Caki2 (cell line): ENCODE measurements at places on chromosomes 2 and 18.

DNA sequence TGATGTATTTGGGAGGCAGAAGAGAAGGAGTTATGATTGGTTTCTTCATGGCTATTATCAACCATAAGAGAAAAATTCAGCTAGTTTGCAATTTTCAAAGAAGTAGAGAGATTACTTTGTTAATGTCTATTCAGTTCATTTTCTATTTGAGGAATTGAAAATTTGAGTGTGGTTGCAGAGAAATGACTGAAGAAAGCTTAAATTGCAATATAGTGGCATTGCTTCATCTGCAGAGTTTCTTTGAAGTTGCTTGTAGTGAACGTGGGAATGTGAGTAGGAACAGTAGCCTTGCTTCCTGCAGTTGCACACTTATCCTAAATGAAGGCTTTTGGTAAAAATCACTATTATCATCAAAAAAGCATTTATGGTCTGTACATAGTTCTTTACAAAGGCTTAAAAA lies 14.7 kb upstream of the CYRIA start:
- DNase-seq, result no peak

- DNase-seq, result no peak
Measured at GRCh38 chr2:58645017-58645416, 403.9 kb upstream of the FANCL start.

DNA sequence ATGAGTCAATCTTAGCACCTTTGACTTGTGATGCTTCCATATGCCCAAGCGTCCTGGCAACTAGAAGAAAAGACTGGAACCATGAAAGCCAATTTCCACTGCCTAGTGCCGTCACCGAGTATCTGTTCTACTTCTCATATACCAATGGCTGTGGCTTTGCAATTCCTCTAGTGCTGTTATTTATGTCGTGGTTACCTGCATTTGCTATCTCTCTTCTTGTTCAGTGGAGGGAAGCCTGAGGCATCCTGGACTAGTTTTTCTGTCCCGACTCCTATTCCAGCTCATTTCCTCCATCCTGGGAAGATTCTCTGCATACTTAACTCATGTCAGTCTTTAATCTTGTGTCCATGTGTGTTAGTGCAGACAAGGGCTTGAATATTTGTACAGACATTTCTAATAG lies 117.9 kb downstream of the FEZ2 start:
- no peak for DNase-seq

DNA sequence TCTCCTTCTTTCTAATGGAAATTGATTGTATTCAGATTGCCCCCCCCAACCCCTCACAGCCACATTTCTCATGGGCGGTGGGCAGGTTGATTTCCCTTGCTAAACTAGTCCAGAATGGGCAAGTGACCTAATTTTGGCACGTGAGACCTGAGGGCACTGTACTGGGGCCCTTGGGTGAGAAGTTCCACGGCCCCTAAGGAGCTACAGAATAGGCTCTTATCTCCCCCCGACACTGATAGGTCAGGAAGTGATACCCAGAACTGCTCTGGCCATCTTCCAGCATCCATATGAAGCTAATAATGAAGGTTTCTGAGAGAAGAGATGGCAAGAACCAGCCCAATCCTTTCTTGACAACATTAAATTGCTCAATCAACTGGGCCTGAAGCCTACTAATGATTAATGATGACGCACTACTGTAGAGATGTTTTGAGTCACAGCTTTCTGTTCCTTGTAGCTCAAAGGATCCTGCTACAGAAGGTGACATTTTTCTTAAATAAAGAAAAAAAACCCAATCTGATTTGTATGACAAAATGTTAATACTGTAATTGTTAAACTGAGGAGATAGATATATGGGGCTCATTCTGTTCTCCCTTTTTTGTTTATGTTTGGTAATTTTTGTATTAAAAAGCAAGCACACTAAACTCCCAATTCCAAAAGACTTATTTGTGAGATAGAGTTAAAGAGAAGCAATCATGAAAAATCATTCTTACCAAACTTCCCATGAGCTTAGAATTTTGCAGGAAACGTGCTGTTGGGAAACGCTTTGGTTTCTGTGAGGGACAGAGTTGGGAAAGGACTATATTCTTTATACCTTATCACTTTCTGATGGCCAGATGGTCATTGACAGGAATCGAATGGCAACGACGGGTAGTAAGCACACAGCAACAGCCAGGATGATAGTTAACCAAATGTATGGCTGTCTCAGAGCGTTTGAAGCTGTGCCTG lies 28.2 kb upstream of the NARS1 start:
- no peak for DNase-seq

DNA sequence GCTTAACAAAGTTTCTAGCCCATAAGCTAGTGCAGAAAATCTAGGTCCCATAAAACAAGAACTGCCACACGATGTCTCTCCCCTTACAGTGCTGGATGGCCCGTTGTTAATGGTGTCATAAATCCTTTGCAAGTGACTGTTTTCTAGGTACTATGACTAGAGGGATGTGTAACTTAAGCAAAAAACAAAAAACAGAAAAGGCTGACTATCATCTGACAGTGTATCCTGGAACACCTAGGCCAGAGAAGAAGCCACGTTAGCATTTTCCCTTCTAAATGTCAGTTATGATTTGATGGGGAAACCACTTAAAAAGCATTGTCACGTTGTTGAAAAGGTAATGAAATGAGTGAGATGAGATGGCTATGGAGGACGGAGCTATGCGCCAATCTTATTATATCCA lies 2.4 kb downstream of the CASP8 start:
- no peak for DNase-seq

- DNase-seq, result no peak
Measured at GRCh38 chr2:1790473-1790872, 46.2 kb upstream of the PXDN start.

GRCh38 chr2:240023792-240024191 lies 1.4 kb downstream of the NDUFA10 start:
- no peak for DNase-seq

- DNase-seq, result no peak
Measured at GRCh38 chr2:169839954-169840746, 12.9 kb downstream of the UBR3 start.

GRCh38 chr18:38602341-38602740 lies 1036.7 kb upstream of the CELF4 start:
- DNase-seq, result no peak

- DNase-seq, result no peak
Measured at GRCh38 chr2:95272781-95273180, 1.5 kb upstream of the PROM2 start.

- DNase-seq, result peak; percentile 22
Measured at GRCh38 chr2:151560289-151560688, 150.6 kb downstream of the RIF1 start.

GRCh38 chr2:215833531-215834162 lies 179.7 kb downstream of the MREG start:
- DNase-seq, result no peak

GRCh38 chr2:31244101-31244500 lies 10.1 kb downstream of the EHD3 start:
- DNase-seq, result no peak

DNA sequence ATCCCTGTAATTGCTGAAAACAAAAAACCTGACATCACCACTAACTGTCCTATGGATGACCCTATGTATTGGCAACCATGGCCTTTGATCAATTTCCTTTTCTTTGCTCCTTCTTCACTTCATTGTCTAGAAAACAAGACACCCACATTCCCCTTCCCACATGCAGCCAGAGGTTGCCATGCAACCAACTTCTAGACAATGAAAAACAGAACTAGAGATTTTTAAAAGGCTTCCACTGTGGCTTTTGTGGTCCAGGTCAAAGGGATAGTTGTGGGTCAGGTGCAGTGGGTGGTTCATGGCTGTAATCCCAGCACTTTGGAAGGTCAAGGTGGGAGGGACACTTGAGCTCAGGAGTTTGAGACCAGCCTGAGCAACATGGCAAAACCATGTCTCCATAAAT lies 139.3 kb upstream of the DOK6 start:
- no peak for DNase-seq

- no peak for DNase-seq
Measured at GRCh38 chr2:201057715-201058248, 13.7 kb downstream of the HYCC2 start.

GRCh38 chr2:19990416-19990728 lies 467 bp upstream of the WDR35 start:
- no peak for DNase-seq

- DNase-seq, result no peak
Measured at GRCh38 chr2:57804971-57805370, 241.6 kb upstream of the VRK2 start.

- no peak for DNase-seq
Measured at GRCh38 chr2:129765326-129765677, 214.2 kb upstream of the RAB6C start.

GRCh38 chr18:69528435-69528834 lies 127.7 kb downstream of the DOK6 start:
- no peak for DNase-seq

DNA sequence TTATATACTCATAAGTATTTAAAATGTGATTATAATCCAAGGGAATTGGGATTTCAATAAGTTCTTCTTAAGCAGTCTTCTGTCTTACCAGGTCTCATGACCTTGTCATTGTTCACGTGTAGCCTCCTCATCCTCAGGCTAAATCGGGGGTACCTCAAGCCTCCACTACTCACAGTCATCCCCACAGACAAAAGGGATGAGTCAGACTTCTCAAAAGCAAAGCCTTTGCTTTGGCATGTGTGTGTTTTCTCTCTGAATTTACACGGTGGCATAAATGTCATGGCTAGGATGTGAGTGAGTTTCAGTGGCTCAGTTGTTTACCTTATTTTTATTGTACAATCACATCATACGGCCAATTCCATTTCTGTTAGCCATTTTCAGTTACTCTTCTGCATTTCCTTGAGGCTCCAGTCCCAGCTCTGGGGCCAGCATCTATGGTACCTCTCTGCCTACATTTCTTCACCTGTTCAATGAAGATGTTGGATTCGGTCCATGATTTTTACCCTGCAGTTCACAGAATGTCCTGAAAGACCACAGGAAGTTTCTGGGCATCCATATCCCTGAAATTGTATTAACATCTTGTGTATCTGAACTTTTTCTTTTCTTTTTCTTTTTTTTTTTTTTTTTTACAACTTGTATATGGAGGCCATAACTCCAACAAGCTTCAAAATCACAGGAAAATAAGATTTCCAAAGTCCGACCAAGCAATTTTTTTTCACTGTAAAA lies 195.3 kb downstream of the FHOD3 start:
- no peak for DNase-seq

GRCh38 chr2:43319541-43319940 lies 93.1 kb upstream of the ZFP36L2 start:
- no peak for DNase-seq

- DNase-seq, result no peak
Measured at GRCh38 chr2:3789256-3789655, 85.9 kb downstream of the DCDC2C start.

DNA sequence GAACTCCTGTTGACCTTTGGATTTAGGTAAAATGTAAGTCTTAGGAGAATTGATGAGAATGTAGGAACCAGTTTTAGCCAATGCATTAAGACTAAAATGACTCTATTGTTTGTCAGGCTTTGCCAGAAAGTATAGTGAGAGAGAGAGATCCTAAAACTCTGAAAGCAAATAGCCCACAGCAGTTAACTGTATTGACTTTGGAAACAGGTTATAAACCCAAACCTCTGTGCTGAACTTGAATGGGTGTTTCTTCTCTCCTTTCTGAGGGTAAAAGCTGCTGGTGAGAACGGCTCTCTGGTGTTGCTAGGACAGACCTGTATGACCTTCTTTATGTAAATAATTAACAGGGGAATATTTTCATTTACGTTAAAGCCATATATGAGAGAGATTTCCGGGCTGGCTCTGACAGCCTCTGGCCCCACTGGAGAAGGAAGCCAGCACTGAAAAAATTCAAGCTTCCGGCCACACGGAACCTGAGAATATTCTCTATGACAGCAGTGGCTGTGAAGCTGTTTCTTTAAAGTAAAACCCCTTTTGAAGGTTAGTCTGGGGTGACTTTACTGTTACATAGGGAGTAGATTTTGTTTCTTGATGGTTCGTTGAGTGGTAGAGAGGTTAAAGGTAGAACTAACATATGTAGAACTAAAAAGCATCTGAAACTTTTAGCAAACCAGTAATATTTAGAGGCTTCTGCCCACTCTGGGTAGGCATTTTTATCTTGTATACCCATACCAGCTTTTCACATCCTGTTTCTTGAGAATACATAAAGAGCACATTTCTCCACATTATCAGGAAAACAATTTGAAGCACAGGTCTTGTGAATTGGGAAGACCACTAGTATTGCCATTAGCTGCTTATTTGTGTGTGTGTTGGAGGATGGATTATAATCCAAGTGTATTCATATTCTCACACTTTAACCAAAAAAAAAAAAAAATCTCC lies 123.8 kb downstream of the SPTBN1 start:
- peak; percentile 81 for DNase-seq

- DNase-seq, result no peak
Measured at GRCh38 chr2:237353215-237353614, 60.7 kb downstream of the COL6A3 start.

DNA sequence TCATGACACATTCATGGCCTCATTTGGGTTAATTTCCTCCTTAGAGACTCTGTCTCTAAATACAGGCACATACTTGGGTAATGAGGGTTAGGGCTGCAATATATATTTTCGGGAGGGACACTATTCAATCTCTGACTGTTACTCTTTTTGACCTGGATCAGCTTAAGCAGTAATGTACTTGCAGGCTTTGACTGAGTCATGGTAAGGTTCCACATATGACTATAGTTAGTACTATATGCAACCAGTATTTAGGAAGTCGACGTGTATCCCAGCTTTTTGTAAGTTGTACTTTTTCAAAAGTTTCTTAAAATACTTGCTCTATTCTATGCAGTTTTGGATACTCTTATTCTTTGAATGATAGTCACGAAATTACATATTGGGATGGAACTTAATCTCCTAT lies 37.2 kb upstream of the CDH19 start:
- no peak for DNase-seq

GRCh38 chr2:40363631-40364030 lies 88.3 kb downstream of the SLC8A1 start:
- peak; percentile 48 for DNase-seq

- DNase-seq, result no peak
Measured at GRCh38 chr2:190486037-190486623, 48.4 kb downstream of the NEMP2 start.

DNA sequence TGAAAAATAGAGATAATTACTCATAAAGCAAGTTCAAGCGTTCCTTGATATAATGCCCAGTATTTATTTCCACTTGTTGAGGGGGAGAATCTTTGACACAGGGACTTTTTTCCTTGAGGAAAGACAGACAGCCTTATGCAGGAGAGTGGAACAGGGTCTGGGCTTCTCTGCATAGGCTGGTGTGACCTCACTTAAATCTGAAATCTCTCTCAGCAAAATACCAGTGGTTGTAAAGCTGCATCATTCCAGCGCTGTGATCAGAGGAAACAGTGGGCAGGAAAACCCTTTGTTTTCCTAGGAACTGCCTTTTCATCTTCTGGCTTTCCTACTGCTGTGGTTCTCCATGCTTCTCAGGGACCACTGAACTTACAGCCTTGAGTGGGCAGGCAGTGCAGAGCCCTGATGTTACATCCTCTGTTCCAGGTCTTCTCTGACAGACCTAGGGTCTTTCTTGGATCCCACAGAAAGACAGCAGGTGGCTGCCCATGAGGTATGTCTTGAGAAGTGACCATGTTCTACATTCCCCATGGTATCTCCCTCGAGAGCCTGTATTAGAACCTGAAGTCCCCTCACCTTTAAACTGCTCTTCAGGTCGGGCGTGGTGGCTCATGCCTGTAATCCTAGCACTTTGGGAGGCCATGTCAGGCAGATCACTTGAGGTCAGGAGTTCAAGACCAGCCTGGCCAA lies 17.6 kb upstream of the MAP4K4 start:
- DNase-seq, result no peak

GRCh38 chr2:199819746-199820145 lies 31.2 kb downstream of the FTCDNL1 start:
- DNase-seq, result no peak
